Left kidney (tissue), 8 donors: ENCODE measurements at places on chromosomes 1 and 21. TPM values are rescaled to one million over a fixed set of nuclear protein-coding genes. Genes with fewer than 3 reads are reported as not detected.

RYR2 gene
- 3.0 TPM for polyA plus RNA-seq

WNT2B gene
- 4.5 TPM for polyA plus RNA-seq

C1orf185 gene
- polyA plus RNA-seq, result not detected

SYNC gene
- 1.2 TPM for polyA plus RNA-seq

TMEM54 gene
- polyA plus RNA-seq, result 5.6 TPM

NGF gene
- 1.8 TPM for polyA plus RNA-seq

GIPC2 gene
- polyA plus RNA-seq, result 21.6 TPM

PROK1 gene
- 0.17 TPM for polyA plus RNA-seq

TNFAIP8L2 gene
- polyA plus RNA-seq, result 1.6 TPM

OR6N1 gene
- polyA plus RNA-seq, result not detected

SLC25A24 gene
- 47.7 TPM for polyA plus RNA-seq

RORC gene
- 0.80 TPM for polyA plus RNA-seq

GSTM5 gene
- 44.7 TPM for polyA plus RNA-seq

C1orf105 gene
- polyA plus RNA-seq, result not detected

ATP8B2 gene
- polyA plus RNA-seq, result 30.3 TPM

C4BPB gene
- 0.50 TPM for polyA plus RNA-seq

C1QA gene
- 10.1 TPM for polyA plus RNA-seq

TEKT2 gene
- 13.3 TPM for polyA plus RNA-seq

FLG2 gene
- polyA plus RNA-seq, result 0.40 TPM

FALEC gene
- polyA plus RNA-seq, result 0.83 TPM

RASSF5 gene
- 5.1 TPM for polyA plus RNA-seq

ATXN7L2 gene
- 10.4 TPM for polyA plus RNA-seq

UBXN10 gene
- 5.8 TPM for polyA plus RNA-seq

TDRD5 gene
- 5.1 TPM for polyA plus RNA-seq

LHX4 gene
- polyA plus RNA-seq, result 4.6 TPM

TRIM63 gene
- 1.2 TPM for polyA plus RNA-seq

NTMT2 gene
- polyA plus RNA-seq, result not detected

EXOSC10 gene
- 114 TPM for polyA plus RNA-seq

OR2T33 gene
- not detected for polyA plus RNA-seq

CD1B gene
- polyA plus RNA-seq, result not detected

PBX1 gene
- 172 TPM for polyA plus RNA-seq

CD84 gene
- polyA plus RNA-seq, result 1.1 TPM
